Activated effector memory CD4-positive, alpha-beta T cell treated with Interleukin-2 at 50 U/mL for 16 hours (primary cell): ENCODE measurements at places on chromosomes 11 and 22.

DNA sequence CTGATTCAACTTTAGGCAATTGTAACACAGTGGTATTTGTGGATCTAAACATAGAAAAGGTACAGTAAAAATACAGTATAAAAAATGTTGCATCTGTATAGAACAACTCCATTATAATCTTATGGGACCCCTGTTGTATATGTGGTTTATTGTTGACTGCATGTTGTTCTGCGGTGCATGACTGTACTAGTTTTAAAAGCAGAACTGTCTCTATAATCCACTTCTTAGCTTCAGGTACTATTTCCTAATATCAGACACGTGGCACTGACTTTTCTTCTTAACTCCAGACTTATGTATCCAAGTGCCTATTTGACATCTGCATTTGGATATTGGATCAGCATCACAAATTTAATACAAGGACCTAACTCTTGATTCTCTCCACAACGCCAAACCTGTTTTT is 41.1 kb downstream of the PACS1 start:
- DNase-seq = no peak

DNA sequence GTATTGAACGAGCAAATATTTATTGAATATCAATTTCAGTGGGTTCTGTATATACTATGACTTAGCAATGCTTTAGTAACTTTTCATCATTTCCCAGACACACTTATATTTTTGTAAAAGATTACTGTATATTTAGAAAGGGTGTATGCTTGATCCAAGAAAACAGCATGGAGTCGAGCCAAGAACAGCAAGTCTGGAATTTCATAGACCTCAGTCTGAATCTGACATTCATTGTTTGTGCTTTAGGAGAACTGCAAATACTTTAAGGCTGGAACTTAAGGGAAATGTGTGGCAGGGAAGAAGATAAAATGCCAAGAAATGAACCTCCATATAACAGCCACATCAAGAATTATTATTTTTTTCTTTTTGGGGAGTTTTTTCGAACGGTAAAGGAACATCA is 1156.8 kb downstream of the LRRC4C start:
- no peak for DNase-seq

DNA sequence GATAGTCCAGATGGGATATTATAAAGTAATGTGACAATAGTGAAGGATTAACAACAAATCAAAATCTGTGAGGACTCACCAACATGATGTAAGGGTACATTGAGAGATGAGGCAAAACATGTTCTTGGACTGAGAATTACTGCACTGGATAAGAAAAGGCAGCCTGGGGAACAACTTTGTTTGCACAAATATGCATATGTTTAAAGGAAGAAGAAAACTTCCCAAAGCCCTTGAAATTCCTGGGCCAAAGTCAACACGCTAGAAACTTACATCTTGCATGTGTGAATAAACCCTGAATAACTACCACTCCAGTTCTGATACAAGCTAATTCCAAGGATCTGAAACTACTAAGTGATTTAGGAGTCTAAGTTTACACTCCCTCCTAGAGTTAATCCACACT is 1.1 kb downstream of the OR52A5 start:
- DNase-seq = no peak

- no peak for DNase-seq
These were observed 9.5 kb downstream of the IRF7 start for GRCh38 chr11:606245-606644.

GRCh38 chr11:85575388-85575787 is 51.8 kb downstream of the DLG2 start:
- no peak for DNase-seq

DNA sequence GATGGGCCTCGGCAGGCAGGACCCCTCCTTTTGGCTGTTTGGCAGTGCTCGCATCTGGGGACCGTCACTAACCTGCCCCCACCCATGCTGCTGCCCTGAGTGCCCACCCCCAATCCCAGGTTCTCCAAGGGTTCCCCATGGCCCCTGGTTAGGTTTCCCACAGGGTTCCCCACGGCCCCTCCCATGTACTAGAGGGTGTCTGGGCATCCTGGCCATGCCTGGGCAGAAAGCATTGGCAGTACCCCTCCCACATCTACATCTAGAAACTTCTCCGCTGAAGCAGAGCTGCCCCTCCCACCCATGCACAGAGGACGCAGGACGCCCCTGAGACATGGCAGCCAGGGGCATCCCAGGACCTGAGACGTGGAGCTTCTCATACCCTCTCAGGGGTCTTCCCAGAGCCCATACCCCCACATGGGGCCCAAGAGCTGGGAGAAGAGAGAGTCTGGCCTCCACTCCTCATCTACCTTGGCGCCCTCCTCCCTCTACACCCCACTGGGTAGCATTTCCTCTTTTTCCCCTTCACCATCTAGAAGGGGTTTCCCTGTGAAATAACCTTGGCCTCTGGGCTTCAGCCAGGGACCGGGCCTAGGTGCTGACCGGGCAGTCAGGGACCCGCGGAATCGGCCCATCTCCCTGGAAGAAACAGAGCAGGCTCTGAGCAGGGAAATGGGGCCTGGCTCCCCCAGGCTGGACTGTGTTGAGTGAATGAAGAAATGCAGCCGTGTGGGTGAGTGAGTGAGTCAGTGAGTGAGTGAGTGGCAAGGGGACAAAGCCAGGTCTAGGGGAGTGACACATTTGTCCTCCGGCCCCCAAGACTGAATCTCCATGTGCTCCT is 987.3 kb downstream of the BRD1 start:
- DNase-seq = no peak

GRCh38 chr11:97110376-97110775 is 720.6 kb downstream of the JRKL start:
- DNase-seq = no peak

GRCh38 chr11:93249459-93250220 is 51.8 kb upstream of the SLC36A4 start:
- no peak for DNase-seq

GRCh38 chr22:40857309-40857855 is 434 bp downstream of the XPNPEP3 start:
- no peak for DNase-seq

GRCh38 chr22:46564084-46564714 is 26.8 kb upstream of the CELSR1 start:
- no peak for DNase-seq

- no peak for DNase-seq
These were observed 162.8 kb downstream of the ST3GAL4 start for GRCh38 chr11:126518071-126518971.

DNA sequence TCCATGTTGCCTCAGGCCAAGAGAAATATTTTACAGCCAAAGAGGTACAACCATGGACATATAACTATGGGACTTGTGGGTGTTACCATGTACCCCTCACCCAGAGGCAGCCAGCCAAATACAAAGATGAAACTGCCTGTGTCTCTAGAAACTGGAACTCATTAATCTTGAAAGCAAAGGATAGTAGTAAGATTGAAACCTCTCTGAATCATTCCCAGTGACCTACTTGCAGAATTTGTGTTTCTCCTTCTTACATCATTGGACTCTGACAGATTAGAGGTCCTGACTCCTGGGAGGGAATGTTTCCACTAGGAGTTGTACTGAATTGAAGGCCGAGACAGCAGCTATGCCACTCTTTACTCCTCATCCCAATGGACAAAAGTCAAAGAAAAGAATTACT is 257.4 kb upstream of the UBASH3B start:
- no peak for DNase-seq

DNA sequence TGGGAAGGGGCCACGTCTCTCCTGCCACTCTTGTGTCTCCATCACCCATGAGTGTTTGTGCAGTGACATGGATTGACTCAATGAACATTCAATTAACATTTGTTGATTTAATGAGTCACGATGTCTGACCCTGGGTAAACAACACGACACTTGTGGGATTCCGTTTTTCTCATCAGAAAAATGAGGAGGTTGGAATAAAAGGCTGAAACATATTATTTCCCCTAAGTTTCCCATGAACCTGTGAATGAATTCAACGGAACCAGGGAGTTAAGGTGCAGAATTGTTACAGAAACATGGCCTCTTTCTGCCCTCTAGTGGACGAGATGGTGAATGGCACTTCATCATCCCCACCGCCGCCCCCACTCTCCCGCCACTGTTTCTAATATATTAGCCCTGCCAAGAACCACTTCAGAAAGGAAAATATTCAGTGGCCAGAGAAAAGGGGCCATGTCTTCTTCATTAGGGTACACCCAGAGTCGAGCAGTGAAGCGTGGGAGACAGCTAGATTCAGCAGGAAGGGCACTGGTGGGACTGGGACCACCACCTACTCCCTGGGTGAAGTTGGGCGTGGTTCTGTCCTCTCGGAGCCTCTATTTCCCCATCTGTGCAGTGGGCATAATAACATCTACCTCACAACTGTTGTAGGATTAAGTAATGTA is 46.3 kb upstream of the SYT13 start:
- peak; percentile 18 for DNase-seq

GRCh38 chr11:8225589-8226036 is 38.1 kb downstream of the LMO1 start:
- DNase-seq = peak; percentile 48

GRCh38 chr11:8757533-8757932 is 74.9 kb downstream of the RPL27A start:
- DNase-seq = no peak

GRCh38 chr11:109229682-109230081 is 192.3 kb upstream of the C11orf87 start:
- no peak for DNase-seq

GRCh38 chr22:31075961-31076360 is 5.2 kb upstream of the SMTN start:
- no peak for DNase-seq

GRCh38 chr11:122273476-122274191 is 157.6 kb upstream of the BLID start:
- DNase-seq = no peak

DNA sequence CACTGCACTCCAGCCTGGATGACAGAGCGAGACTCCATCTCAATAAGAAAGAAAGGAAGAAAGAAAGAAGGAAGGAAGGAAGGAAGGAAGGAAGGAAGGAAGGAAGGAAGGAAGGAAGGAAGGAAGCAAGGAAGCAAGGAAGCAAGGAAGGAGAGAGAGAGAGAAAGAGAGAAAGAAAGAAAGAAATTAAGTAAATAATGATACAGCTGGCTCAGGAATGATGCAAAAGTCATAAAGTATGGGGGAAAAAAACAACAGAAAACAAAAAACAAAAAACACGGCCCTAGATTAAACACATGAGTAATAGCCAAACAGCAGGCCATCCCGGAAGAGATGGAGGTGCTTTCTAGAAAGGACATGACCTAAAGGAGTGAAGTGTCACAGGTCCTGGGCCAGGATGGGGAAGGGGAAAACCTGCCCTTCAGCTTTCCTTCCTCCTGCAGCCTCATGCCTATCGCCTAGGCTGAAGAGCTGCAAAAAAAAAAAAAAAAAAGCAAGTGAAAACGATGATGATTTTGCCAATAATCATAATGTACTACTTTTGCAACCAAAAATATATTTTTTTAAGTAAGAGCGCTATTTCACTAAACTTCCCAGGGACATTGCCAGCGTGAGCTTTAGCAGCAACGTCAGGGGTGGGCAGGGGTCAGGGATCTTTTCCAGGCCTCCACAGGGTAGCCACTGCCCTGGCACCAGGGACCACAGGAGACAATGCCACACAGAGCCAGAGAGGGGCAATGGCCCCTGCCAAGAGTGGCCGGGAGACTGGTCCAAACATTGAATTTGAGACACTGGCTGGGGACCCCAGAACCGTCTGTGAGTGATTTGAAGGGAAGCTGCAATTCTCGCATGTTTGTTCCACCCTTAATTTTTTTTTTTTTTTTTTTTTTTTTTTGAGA is 28.2 kb upstream of the TMPRSS4 start:
- no peak for DNase-seq

- DNase-seq = no peak
These were observed 130.4 kb upstream of the TEAD1 start for GRCh38 chr11:12543596-12544415.

- no peak for DNase-seq
These were observed 13.2 kb downstream of the CD6 start for GRCh38 chr11:60984636-60985035.

- no peak for DNase-seq
These were observed 5.9 kb downstream of the TSPAN32 start for GRCh38 chr11:2307501-2308331.

DNA sequence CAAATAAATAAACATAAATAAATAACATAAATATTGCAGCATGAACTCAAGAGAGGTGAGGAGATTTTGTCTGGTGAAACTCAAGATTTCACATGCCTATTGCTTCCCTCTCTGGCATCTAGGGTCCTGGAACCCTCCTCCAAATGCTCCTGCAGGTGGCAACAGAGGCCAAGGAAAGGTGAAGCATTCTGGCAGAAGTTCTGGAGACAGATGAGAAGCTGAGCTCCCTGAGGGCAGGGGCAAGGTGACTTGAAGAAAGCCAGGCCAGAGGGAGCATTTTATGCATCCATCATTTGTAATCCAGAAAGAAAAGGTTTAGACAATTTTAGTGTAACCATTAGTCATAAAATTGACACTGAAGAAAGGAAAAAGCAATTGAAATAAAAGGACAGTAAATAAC is 64.9 kb downstream of the ENDOD1 start:
- peak; percentile 52 for DNase-seq

GRCh38 chr22:49979587-49980264 is 19.2 kb downstream of the PIM3 start:
- DNase-seq = no peak

GRCh38 chr22:25407859-25408229 is 156.6 kb upstream of the GRK3 start:
- DNase-seq = no peak

- DNase-seq = no peak
These were observed 15.0 kb upstream of the SORL1 start for GRCh38 chr11:121437018-121437685.

DNA sequence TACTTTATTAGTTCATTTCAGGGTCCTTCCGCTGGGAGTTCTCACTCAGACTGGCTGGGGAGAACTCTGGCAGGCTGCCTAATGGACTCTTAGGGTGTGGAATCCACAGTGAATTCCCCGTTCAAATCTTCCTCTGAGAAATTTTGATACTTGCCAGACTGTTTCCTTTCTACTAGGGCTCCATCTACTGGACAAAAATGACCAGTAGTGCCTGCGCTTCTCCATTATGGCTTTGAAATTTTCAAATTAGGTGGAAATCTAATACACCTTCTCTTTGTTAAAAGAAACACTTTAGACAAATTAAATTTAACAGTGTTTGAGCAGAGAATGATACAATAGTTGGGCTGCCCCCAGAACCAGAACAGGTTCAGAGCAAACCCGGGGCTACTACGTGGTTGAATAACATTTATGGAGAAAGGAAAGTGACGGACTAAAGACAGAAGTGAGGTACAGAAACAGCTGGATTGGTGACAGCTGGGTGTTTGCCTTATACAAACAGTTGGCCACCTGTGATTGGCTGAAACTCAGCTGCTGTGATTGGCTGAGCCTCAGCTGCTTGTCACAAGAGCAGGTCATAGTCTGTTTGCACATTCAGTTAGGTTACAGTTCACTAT is 52.9 kb upstream of the FDX1 start:
- no peak for DNase-seq

GRCh38 chr11:1570531-1570895 is 1.6 kb downstream of the DUSP8 start:
- no peak for DNase-seq

- no peak for DNase-seq
These were observed 23.8 kb downstream of the MYO18B start for GRCh38 chr22:25765801-25766200.
